ENCODE measurements at places on chromosomes 5 and 9. TPM values are rescaled to one million over a fixed set of nuclear protein-coding genes. Genes with fewer than 3 reads are reported as not detected.

AFAP1L1 gene
- not detected for total RNA-seq

CYSRT1 gene
- total RNA-seq, result 0.21 TPM

GPR151 gene
- not detected for total RNA-seq

SLC28A3 gene
- 0.90 TPM for total RNA-seq

HMCN2 gene
- not detected for total RNA-seq

GRCh38 chr5:139061274-139061673 is 136.9 kb downstream of the SIL1 start:
- no peak for DNase-seq

- DNase-seq, result no peak
Observed at GRCh38 chr9:113290052-113290607, 13.0 kb downstream of the RNF183 start.

- no peak for DNase-seq
Observed at GRCh38 chr9:74403581-74403980, 93.6 kb upstream of the RORB start.

- no peak for DNase-seq
Observed at GRCh38 chr9:74803376-74804017, 84.2 kb downstream of the TRPM6 start.

GRCh38 chr9:26210338-26210851 is 532.2 kb upstream of the TUSC1 start:
- DNase-seq, result no peak

DNA sequence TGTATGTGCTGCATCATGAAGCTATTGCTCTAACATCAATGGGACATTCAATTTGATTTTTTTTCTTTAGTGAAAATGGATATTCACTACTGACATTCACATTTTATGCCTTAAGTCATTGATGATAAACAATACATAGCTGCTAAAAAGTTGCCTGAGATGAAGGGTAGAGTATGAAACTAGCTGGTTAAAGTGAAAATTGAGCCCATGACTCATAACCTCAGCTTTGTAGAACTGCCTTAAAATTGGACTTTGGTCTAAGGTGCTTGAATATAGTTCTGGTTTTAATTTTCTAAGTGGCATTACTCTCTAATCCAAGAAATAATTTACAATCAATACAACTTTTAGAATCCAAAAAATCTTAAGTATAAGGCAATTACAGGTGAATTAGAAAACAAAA is 740.4 kb upstream of the RIOK2 start:
- DNase-seq, result no peak

DNA sequence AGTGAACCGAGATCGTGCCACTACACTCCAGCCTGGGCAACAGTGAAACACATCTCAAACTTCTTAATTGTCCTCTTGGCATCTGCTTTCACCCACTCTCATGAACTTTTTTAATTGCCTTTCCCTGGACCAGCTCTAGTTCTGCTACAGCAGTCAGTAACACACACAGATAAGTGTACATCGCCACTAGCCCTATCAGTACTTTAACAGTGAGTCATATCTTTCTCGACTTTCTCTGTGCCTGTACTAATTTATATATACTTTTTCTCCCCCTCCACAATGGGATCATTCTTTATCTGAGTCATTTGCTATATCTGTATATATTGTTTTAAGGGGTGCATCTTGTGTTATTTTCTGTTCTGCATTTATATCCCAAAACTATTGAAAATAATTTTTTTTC is 6.7 kb downstream of the CDC37L1 start:
- DNase-seq, result no peak

DNA sequence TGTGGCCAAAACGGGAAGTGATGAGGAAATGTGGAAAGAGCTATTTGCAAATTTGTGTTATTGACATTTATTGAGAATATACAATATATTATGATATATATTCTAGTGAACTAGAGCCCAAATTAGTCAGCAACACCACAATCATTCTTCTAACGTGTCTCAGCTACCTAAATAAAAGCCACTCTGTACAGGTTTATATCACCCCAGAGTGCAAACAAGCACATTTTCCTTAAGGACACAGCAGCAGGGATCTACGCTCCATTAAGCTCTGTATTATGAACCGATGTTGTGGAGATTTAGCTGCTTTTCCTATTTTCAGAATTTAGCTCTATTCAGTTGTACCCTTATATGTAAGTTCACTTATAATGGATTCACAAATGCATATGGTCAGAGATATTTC is 77.9 kb downstream of the CDH18 start:
- DNase-seq, result no peak

DNA sequence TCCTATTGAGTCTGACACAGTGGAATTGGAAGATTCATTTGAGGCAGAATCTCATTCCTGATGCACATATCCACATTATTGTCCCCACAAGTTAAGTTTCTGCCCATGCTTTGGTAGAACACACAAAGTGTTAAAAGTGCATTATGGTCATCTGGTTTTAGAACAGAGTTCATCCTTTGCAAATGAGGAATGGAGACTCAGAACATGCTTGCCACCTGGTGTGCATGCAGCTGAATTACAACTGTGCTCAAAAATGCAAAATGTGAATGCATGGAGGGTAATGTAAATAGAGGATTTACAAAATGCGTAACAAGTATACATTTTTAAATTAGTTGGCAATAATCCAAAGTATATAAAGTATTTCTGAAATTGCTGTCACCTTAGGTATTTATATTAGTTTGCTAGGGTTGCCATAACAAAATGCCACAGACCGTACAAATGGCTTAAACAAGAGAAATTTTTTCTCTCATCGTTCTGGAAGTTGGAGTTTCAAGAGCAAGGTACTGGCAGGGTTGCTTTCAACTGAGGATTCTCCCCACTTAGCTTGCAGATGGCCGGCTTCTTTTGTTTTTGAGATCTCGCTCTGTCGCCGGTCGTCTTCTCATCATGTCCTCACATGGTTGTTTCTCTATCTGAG is 671.1 kb downstream of the TAF11L14 start:
- DNase-seq, result no peak

DNA sequence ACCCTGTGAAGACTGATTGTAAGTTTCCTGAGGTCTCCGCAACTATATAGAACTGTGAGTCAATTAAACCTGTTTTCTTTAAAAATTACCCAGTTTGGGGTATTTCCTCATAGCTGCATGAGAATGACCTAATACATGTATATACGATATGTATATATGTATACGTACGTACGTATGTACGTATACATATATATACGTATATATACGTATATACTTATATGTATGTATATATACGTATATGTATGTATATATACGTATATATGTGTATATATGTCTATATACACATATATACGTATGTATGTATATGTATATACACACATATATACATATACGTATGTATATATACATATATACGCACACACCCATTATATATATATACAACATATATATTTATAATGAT is 1153.0 kb upstream of the CDH18 start:
- no peak for DNase-seq

GRCh38 chr9:122930541-122931225 is 629 bp downstream of the ZBTB26 start:
- DNase-seq, result no peak

GRCh38 chr9:6055216-6055615 is 39.8 kb upstream of the RANBP6 start:
- no peak for DNase-seq

DNA sequence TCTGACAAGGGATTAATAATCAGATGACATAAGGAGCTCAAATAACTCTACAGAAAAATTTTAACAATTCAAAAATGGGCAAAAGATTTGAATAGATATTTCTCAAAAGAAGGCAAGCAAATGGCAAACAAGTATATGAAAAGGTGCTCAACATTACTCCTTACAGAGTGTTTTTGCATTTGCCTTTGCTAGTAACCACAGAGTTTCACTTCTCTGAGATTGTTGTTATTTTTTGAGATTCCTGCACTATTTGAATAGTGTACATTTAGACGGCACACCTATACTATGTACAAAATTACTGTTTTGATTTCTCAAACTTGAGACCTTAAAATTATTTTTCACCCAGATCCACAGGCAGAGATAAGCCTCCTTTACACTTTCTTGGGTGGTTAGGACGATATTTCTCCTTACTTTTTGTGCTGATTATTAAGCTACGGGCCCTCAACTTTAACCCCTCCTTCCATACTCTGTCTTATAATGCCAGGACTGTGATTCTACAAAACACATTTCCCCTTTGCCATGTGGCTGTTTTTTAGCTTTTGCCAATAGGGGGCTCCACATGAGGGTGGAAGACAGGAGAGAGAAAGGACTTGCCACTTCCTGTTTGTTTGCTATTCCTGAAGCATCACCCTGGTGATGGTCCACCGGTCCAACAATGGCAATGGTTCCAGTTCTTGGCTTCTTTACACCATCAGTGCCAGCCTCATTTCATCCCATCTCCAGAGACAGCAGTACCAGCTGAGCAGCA is 65.0 kb upstream of the DAP start:
- DNase-seq, result no peak

All from activated CD4-positive, alpha-beta memory T cell treated with anti-CD3 and anti-CD28 coated beads for 36 hours (primary cell).